Thoracic aorta (tissue), 2 donors: ENCODE measurements at places on chromosomes 12 and 14.

DNA sequence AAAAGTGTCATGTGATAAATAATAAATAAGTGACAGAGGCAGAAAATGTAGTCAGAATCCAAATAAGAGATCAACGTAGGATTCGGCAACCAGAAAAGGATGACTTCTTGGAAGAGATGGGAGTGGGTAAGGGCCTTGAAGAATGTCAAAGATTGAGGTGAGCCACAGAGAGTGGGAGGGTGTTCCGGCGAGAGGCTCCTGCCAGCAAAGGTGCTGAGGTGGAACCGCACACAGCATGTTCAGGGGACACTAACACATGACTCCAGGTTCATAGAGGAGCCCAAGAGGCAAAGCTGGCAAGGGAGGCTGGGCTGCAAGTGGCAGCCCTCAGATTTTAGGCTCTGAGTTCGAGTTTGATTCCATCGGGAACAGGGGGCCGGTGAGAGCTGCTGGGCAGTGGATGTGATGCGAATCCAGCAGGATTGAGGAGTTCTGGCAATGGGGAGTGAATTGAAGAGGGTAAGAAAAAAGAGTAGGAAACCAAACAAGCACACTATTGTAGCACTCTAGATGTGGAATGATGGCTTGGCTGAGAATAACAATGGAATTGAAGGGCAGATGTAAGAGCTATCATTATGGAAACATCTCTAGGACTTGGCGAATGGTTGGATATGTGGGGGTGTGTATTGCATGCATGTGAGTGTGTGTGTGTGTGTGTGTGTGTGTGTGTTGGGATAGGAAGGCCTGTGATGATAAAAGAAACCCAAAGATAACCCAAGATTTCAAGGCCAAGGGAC, 36.5 kb downstream of the LRRC74A start:
- no peak for DNase-seq
- no peak overlapping the region for H3K27ac ChIP-seq
- no peaks in the 10 kb centered on the region for H3K4me1 ChIP-seq
- H3K4me3 ChIP-seq: no peak overlapping the region
- H3K36me3 ChIP-seq: no peaks in the 10 kb centered on the region

DNA sequence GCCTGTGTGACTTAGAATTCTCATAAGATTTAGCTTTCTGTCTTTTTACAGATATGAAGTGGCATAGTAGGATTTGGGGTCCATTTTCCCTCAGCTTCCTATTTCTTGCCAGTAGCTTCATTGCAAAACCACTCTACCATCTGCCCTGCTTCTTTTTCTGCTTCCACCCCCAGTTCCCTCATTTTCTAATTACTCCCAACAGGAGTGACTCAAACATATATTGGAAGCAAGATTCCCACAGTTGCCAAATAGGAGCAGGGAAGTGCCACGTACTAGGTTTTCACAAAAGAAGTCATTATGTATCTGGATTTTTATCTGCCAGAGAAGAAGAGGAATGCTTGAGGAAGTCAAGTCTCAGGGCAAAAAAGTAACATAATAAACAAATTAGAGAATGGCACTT, 64.1 kb downstream of the ANO4 start:
- H3K4me1 ChIP-seq: no peaks in the 10 kb centered on the region
- no peak for DNase-seq
- H3K27me3 ChIP-seq: no peaks in the 10 kb centered on the region
- H3K27ac ChIP-seq: no peak overlapping the region
- no peak overlapping the region for H3K4me3 ChIP-seq

GRCh38 chr12:59650588-59651228, 54.9 kb downstream of the SLC16A7 start:
- no peaks in the 10 kb centered on the region for H3K27me3 ChIP-seq
- no peak for DNase-seq
- H3K4me3 ChIP-seq: no peak overlapping the region
- H3K36me3 ChIP-seq: no peaks in the 10 kb centered on the region
- H3K27ac ChIP-seq: peak overlapping the region; percentile 47
- H3K4me1 ChIP-seq: peaks cover 31% of the 10 kb centered on the region

DNA sequence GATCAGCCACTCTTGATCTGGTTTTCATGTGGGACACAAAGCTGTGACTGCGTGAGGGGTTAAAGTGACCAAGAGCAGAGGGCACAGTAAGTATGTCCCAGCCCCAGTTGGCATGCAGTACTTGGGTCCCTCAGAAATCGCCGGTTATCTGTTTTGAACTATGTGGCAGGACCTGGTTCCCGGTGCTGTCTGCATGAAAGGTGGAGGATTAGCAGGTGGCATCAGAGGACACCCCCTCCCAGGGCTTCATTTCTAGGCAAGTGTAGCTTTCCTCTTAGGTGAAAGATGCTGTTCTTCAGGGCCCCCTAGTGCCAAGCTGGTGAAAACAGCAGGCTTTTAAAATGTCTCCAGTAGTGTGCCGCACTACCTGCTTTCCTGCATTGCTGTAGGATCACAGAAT, 57.1 kb downstream of the ATG14 start:
- no peak for DNase-seq
- no peaks in the 10 kb centered on the region for H3K27me3 ChIP-seq
- H3K27ac ChIP-seq: no peak overlapping the region

DNA sequence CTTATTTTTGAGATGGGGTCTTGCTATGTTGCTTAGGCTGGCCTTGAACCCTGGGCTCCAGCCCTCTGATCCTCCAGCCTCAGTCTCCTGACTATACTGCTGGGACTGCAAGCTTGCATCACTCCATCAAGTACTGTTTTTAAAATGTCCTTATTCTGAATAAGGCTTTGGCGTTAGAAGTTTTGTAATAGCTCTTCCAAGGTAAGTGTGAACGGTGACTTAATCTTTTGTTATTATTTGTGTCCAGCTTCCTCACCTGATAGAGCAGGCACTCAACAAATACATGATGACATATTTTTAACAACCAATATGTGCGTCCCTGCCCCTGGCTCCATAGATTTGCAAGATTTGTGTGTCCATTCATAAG, 1.4 kb downstream of the C1RL start:
- peak overlapping the region; percentile 78 for H3K4me3 ChIP-seq
- H3K36me3 ChIP-seq: peaks cover 8% of the 10 kb centered on the region
- H3K27ac ChIP-seq: peak overlapping the region; percentile 93
- H3K4me1 ChIP-seq: peaks cover 24% of the 10 kb centered on the region

GRCh38 chr14:34502001-34502400, 37.5 kb downstream of the EAPP start:
- H3K27me3 ChIP-seq: no peaks in the 10 kb centered on the region
- H3K36me3 ChIP-seq: no peaks in the 10 kb centered on the region
- DNase-seq: no peak
- no peak overlapping the region for H3K4me3 ChIP-seq
- no peaks in the 10 kb centered on the region for H3K4me1 ChIP-seq

DNA sequence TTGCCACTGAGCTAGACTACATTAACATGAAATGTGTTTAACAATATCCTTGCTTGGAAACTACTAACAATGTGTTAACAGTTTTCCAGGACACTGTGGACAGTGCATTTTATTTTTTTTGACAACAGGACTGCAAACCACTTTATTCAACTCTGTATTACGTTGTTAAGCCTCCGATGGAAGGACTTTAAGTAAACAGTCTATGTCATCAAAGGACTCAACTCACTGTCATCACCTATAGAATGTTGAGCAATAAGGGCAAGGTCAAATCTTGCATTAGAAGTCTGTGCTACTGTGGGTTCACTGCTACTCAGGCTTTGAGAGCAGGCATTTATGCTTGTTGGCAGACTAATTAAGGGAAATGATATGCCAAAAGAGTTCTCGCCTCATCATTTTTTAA, 483.7 kb downstream of the FLRT2 start:
- no peaks in the 10 kb centered on the region for H3K4me1 ChIP-seq
- no peaks in the 10 kb centered on the region for H3K27me3 ChIP-seq
- H3K27ac ChIP-seq: no peak overlapping the region
- DNase-seq: no peak
- H3K4me3 ChIP-seq: no peak overlapping the region

GRCh38 chr14:31992011-31992447, 85.1 kb upstream of the ARHGAP5 start:
- H3K27me3 ChIP-seq: no peaks in the 10 kb centered on the region
- no peaks in the 10 kb centered on the region for H3K4me1 ChIP-seq
- no peaks in the 10 kb centered on the region for H3K36me3 ChIP-seq
- H3K27ac ChIP-seq: no peak overlapping the region
- no peak overlapping the region for H3K4me3 ChIP-seq

GRCh38 chr14:20733684-20734429, 11.8 kb upstream of the EDDM3A start:
- no peak for DNase-seq
- no peaks in the 10 kb centered on the region for H3K36me3 ChIP-seq
- H3K4me3 ChIP-seq: no peak overlapping the region
- no peaks in the 10 kb centered on the region for H3K27me3 ChIP-seq

GRCh38 chr12:76274420-76275083, 73.7 kb downstream of the BBS10 start:
- no peaks in the 10 kb centered on the region for H3K4me1 ChIP-seq
- H3K4me3 ChIP-seq: no peak overlapping the region
- DNase-seq: no peak
- H3K36me3 ChIP-seq: no peaks in the 10 kb centered on the region
- no peak overlapping the region for H3K27ac ChIP-seq

DNA sequence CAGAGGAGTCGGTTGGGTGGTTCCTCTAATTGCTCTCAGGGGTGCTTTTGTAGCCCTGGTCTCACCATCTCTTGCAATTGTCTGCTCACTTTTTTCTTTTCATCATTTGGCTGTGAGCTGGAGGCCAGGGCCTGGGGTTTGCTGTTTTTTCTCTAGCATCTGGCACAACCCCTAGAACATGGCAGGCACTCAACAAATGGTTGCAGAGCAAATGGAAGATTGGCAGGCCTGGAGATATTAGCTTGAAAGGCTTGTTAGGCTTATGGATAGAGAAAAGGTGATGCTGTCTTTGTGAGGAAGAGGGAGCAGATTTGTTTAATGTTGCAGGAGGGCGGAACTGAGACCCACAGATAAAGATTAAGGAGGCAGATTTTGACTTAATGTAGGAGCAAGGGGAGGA, 47.0 kb downstream of the GALNT8 start:
- no peak overlapping the region for H3K4me3 ChIP-seq
- H3K36me3 ChIP-seq: no peaks in the 10 kb centered on the region
- DNase-seq: no peak
- no peak overlapping the region for H3K27ac ChIP-seq
